ENCODE measurements at places on chromosomes 3 and 15.

DNA sequence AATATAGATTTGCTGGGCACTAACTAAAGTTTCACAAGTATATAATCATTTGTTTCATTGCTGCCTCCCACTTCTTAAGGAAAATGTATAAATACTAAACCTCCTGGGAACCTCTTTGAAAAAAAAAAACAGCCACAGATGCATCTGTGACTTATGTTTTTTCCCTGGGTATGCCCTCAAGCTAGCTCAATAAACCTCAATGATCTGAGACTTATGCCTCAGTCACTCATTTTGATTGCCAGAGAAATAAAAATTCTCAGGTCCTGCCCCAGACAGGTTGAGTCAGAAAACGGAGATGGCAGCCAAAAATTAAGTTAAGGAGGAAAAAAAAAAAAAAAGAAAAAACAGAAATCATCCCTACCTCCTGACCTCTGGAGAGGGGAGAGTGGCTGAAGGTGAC is 22.1 kb downstream of the ILDR1 start:
- DNase-seq: no peak

GRCh38 chr3:54421943-54422342 is 299.6 kb downstream of the CACNA2D3 start:
- no peak for DNase-seq

- DNase-seq: no peak
Measured at GRCh38 chr3:151047636-151048035, 37.8 kb upstream of the MED12L start.

DNA sequence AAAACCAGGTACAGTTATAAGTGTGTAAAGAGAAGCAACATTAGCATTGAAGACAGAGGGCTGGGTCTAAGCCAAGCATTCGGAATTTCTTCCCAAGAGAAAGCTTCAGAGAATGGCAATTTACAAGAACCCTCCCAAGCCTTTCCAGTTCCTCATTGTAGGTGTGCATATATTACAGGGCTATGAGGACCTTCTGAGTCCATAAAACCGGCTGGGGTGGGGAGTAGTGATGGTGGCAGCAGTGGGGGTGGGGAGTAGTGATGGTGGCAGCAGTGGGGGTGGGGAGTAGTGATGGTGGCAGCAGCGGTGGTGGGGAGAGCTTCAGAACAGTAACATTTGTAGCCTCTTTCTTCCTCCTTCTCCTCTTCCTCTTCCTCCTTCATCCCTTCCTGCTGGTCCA is 368.7 kb upstream of the UMPS start:
- DNase-seq: no peak

DNA sequence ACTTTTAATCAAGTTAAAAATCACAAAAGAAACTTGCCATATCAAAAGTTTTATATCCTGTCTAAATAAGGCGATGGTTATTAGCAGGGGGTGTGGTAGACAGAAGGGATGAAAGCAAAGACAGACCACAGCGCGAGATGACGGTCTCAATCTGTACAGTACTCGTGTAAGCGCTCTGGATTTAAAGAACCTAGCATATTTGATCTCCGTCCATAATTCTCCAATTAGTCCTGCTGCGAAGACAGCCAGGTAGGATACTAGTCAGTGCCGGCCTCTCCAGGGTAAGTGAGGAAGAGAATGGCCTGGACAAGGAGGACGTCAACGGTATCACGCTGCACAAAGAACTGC is 701 bp downstream of the SGO1 start:
- DNase-seq: no peak

GRCh38 chr15:25236143-25236860 is 202.5 kb downstream of the UBE3A start:
- DNase-seq: no peak

- DNase-seq: no peak
Measured at GRCh38 chr3:110933821-110934426, 137.7 kb upstream of the NECTIN3 start.

GRCh38 chr3:61877359-61878138 is 316.2 kb downstream of the PTPRG start:
- no peak for DNase-seq

GRCh38 chr3:188513662-188514328 is 359.8 kb downstream of the LPP start:
- no peak for DNase-seq

GRCh38 chr3:190024912-190025311 is 95.8 kb downstream of the P3H2 start:
- no peak for DNase-seq

DNA sequence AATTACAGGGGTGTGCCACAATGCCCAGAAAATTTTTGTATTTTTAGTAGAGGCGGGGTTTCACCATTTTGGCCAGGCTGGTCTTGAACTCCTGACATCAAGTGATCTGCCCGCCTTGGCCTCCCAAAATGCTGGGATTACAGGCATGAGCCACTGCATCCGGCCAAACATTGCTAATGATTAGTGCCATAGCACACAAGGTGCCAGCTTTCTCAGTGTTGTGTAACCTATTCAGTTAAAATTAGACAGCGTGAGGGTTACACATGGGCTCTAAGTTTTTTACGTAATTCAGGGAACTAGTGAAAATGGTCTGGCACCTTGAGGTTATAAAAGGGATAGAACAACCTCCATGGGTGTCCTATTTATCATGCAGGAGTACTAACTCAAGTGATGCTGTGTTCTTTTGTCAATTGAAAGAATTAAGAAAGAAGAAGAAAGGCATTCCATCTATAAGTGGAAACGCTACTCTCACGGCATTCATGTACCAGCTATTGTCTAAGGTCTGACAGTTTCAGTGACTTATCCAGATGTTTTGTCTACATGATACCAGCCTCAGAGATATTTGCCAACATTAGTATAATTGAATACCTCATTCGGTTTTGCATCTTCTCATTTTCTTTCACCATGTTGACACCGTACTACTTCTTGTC is 84.7 kb downstream of the EOMES start:
- no peak for DNase-seq

DNA sequence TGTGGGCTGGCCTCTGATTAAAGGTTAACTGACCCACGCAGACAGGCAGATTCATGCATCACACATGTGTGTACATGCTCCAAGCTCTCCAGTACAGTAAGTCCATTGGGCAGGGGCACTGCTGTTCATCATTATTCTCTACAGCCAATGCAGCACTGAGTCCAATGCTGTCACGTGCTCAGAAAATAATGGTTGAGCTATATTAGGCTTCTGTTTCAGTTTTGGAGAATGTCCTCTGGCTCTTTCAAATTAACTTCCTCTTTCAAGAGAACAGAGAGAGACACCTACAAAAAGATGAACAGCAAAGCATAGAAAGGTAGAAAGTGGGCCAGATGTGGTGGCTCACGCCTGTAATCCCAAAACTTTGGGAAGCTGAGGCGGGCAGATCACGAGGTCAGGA is 202.6 kb downstream of the MEX3B start:
- no peak for DNase-seq

- no peak for DNase-seq
Measured at GRCh38 chr3:42302924-42303634, 37.1 kb upstream of the CCK start.

Measured in stimulated activated CD8-positive, alpha-beta memory T cell treated with anti-CD3 and anti-CD28 coated beads, Interleukin-7, amount 100 ng/mL, for 4 hours (primary cell).